Stimulated activated naive CD4-positive, alpha-beta T cell treated with Interleukin-2 at 50 U/mL for 16 hours (primary cell): ENCODE measurements at places on chromosomes 12 and 14.

DNA sequence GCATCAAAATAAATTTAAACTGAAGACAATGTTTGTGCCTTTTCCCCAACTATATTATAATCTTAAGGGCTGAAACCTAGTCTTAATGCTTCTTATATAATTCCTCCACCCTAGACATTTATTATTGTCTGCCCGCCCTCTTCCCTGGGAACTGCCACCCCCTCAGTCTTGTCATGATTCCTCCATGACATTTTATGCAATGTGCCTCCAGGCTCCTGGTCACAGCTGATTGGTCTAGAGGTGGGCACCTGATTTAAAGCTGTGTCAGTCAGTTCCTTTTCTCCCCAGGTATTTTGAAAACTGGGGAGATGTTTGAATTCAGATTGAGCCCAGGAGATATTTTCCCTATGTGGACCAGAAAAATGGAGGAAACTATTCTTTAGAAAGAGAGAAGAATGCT, 401.4 kb downstream of the PCNX1 start:
- no peak for DNase-seq

GRCh38 chr12:110698171-110698902, 9.4 kb upstream of the HVCN1 start:
- peak; percentile 68 for DNase-seq

- no peak for DNase-seq
Observed at GRCh38 chr14:59081720-59082119, 106.7 kb upstream of the DAAM1 start.

DNA sequence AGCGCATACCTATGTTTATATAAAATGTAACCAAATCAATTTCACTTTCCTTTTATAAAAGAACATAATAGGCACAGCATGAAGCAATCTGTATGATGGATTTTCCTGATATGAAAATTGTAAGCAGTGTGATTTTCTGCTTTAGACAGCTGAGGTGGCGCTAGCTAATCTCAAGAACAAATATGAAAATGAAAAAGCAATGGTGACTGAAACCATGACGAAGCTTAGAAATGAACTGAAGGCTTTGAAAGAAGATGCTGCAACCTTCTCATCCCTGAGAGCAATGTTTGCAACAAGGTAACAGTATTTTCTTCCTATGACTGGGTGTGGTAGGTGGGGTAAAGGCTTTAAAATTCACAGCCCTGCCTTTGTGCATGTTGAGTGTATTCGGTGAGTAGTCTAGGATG, 65.0 kb upstream of the FGD4 start:
- DNase-seq = no peak

DNA sequence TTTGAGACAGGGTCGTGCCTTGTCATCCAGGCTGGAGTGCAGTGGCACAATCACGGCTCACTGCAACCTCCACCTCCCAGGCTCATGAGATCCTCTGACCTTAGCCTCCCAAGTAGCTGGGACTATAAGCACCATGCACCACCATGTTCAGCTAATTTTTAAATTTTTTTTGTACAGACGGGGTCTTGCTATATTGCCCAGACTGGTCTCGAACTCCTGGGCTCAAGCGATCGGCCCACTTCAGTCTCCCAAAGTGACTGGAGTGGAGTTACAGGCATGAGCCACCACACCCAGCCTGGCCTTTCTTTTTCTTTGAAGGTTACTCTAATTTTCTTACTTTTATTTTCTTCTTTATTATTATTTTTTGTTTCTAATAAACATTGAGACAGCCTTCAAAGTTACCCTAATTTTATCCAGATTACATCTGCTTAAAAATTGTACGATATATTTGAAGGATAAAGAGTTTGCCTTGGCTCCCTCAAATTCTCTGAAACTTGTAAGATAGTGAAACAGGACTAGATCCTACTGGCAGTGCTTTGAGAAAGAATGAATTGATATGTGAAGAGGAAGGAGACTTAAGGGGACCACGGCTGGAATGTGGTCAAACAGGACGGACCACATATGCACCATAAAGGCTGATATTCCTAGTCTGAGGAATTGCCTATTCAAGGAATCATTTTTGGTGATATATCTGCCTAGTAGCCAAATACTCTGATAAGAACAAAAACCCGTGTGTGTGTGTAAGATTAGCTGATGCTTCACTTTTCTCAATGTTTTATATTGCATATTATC, 14.1 kb upstream of the SINHCAF start:
- no peak for DNase-seq

DNA sequence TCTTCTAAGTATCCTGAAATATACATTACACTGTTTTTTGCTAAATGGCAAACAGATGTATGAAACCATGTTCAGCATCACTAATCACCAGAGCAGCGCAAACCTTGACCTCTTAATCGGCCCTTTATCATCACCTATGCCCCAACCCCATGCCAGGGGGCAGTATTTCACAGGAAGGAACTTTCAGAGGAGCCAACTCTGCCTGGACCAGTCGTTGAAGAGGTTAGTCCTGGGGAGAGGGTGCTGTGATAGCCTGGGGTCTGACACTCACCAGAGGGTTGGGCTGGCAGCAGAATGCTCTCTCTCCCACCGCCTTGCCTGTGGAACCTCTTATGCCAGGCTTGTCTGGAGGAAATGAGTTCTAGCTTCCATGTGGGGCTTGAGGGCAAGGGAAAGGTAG, 411.7 kb downstream of the TMEM117 start:
- no peak for DNase-seq
